ENCODE measurements at places on chromosomes 11 and 22.

- DNase-seq, result peak; percentile 30
These were observed 1.7 kb downstream of the MALAT1 start for GRCh38 chr11:65500387-65501185.

DNA sequence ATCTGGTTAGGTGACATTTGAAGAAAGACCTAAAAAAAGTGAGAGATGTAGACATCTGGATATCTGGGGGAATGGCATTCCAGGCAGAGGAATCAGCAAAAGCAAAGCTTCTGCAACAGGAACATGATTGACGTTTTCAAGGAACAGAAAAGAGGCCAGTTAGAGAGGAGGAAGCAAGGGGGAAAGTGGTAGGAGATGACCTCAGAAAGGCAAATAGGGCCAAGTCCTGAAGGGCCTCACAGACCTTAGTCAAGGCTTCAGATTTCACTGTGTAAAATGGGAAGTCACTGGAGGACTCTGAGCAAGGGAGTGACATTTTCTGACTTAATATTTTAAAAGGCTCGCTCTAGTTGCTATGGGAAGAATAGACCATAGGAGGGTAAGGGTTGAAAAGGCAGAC lies 9.7 kb downstream of the DEUP1 start:
- DNase-seq, result no peak

- peak; percentile 59 for DNase-seq
These were observed 111.2 kb downstream of the MRTFA start for GRCh38 chr22:40525250-40525884.

DNA sequence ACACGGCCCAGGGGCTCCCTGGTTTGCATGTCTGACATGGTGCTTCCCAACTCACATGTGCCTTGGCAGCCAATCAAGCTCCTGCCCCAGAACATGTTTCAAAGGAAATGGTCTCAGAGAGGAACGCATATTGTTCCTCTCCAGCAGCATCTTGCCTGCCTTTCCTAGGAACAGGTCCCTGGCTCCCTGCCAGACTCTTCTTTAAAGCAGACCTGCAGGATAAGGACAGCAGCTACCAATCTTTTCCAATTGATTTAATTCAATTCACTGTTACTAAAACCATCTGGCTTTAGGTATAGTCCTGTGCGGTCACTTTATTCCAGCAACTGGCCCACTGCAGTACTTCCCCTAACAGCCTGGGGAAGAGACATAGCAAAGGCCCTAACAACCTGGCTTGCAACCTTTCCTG lies 79.9 kb downstream of the AMBRA1 start:
- DNase-seq, result no peak

DNA sequence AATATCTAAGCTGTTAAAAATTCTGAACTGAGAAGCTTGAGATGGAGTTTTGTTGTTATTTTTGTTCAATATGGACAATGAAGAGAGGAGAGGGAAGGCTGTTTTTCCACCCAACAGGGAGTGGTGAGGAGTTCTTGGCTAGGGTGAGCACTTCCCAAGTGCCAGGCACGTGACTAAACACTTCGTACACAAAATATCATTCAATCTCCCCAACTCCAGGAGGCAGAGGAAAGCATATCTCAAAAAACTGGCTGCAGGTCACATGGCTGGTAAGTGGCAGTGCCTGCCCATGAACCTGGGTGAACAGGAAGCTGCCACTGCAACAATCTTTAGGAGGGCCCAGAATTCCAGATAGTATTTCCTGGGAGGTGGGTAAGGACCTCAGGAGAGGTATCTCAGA lies 11.6 kb downstream of the ELF5 start:
- DNase-seq, result no peak

- DNase-seq, result no peak
These were observed 2.2 kb downstream of the TUT1 start for GRCh38 chr11:62588966-62589637.

DNA sequence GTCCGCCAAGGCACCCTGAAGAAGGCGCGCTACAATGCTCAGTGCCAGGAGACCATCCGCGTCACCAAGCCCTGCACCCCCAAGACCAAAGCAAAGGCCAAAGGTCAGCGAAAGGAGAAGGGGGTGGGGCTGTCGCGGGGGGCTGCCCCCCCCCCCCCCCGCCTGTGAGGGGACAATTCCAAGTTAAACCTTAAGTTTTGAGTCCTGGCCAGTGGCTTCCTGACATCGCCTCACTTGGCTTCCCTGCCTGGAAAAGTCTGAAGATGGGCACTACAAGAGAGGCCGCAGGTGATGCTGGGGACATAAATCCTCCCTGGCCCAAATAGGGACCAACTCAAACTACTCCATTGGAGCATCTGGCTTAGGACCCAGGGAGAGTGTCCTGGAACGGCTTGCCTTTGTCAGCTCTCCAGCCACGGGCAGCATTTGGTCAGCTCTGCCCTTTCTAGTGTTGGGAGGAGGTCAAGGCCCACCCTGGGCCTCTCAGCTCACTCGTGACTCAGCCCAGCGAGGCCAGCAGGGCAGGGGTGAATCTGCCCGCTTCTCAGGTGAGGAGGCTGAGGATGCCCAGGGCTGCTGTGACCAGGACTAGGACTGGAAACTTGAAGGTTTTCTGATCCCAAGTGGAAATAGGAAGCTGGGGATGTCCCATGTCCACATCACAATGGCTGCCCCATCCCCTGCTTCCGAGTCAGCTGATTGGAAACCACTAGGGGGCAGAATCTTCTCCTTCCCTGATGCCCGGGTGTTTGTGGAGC lies 1.4 kb downstream of the MDK start:
- DNase-seq, result no peak

- DNase-seq, result no peak
These were observed 249.6 kb upstream of the B3GAT1 start for GRCh38 chr11:134661660-134662059.

DNA sequence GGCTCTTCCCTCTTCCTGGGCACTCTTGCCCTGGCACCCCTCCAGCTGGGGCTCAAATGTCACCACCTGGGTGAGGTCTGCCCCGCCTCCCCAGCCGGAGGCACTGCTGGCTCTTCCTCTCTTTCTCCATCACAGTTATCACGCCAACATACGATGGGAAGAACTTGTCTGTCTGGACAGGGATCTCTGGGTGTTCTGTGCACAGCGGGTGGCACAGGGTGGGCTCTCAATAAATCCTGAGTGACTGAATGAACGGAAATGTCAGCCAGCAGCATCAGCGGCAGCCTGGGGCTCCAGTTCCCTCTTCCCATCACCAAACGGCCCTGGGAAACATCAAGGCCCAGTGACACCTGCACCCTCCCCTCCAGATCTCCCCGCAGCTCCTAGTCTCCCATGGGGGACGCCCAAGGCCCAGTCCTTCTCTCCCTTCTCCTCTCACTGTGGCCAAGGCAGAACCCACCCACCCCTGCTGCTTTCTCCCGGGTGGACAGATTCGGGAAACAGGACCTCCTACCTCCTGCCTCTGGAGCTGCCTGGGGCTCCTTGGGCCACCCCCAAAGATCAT lies 440 bp upstream of the SLC25A45 start:
- DNase-seq, result no peak

DNA sequence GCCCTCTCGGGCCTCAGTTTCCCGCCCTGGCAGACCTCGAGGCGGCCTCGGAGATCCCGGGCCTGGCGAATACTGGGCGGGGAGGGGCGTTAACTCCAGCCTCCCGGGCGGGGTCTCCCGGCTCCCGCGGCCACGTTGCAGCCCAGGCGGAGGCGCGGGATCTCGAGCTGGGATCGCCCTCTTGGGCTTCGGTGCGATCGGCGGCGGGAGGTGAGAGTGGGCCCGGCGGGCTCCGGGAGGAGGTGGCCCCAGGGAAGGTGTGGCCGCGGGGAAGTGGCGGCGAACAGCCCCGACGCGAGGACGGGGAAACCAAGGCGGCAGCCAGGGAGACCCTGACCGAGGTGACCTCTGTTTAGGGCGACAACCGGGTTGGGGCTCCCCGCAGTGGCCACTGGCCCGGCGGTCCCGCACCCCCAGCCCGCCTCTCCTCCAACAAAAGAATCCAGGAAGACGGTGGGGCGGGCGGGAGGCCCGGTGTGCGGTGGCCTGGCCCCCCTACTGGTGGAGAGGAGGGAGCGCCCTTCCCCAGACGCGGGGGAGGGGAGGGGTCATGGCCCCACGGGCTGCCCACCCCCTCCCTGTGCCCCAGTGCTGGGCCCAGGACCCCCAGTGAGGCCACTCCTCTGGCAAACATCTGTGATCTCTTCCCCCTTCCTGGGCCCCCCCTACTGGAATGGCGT lies at the start of gene PHETA2:
PHETA2 (plus strand) TSS at position 117 of the 680 bp plus-strand sequence. CDS start 3,046 bp downstream, outside the sequence.
- peak; percentile 36 for DNase-seq

DNA sequence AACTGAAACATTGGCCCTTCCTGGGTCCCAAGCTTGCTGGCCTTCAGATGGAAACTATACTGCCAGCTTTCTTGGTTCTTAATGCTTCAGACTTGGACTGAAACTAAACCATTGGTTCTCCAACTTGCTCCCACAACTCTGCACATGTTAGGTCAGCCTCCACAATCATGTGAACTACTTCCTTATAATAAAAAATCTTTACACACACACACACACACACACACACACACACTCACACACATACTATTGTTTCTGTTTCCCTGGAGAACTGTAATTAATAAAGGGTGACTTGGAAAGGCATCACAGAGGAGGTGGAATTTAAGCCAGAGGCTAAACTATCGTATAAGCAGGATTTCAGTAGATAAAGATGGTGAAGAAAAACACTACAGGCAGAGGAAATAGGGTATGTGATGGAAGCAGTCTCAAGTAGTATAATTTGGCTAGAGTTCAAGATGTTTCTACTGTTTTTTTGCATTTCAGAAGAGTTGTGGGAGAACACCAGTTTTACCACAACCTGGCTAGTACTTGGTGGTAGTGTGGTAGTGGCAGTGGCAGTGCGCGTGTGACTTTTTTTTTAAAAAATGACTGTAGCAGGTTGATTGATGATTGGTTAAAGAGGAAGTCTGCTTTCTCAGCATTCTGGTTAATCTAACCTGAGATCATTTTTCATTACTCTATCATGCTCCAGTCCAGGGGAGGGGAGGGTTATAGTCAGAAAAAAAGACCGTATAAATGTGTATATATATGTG lies 70.1 kb downstream of the PDE3B start:
- no peak for DNase-seq

DNA sequence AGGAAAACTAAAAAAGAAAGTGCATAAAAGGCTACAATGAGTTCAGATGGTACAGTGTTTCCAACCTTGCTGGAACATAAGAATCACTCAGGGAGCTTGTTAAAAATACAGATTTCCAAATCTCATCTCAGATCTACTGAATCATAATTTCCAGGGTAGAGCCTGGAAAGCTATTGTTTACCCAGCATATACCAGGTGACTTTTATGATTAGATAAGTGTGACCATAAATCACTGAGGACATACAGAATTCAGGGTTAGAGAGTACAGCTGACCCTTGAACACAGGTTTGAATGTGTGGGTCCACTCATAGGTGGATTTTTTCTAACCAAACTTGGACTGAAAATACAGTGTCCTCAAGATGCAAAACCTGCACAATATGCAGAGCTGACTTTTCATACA lies 11.9 kb downstream of the SAAL1 start:
- DNase-seq, result no peak

DNA sequence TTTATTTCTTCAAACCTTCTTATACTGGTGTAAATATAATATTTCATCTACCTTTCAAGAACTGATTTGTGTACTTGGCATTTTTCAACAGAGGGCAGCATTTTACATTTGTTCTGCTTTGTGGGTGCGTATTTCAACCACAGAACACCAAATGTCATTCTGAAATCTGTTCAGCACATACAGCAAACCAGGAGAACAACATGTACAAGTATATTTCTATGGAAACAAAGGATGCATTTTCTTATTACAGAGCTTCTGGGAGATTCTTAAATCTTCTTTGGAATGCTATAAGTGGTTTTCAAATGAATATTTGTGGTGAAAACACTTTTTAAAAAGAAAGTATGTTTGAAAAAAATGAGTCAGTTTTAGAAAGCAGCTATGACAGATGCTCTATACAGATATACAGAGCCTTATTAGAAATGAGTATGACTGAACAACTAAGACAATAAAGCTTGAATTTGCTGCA lies 946.0 kb downstream of the FAM181B start:
- no peak for DNase-seq

DNA sequence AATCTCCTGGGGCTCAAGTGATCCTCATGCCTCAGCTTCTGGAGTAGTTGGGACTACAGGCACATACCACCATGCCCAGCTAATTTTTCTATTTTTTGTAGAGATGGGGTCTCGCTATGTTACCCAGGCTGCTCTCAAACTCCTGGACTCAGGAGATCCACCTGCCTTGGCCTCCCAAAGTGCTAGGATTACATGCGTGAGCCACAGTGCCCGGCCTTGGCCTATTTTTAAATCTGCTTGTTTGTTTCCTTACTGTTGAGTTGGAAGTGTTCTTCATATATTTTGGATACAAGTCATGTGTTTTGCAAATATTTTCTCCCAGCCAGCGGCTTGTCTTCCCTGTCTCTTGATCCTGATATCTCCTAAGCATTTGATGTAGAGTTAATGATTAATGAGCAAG lies 5.0 kb downstream of the PARVB start:
- no peak for DNase-seq

DNA sequence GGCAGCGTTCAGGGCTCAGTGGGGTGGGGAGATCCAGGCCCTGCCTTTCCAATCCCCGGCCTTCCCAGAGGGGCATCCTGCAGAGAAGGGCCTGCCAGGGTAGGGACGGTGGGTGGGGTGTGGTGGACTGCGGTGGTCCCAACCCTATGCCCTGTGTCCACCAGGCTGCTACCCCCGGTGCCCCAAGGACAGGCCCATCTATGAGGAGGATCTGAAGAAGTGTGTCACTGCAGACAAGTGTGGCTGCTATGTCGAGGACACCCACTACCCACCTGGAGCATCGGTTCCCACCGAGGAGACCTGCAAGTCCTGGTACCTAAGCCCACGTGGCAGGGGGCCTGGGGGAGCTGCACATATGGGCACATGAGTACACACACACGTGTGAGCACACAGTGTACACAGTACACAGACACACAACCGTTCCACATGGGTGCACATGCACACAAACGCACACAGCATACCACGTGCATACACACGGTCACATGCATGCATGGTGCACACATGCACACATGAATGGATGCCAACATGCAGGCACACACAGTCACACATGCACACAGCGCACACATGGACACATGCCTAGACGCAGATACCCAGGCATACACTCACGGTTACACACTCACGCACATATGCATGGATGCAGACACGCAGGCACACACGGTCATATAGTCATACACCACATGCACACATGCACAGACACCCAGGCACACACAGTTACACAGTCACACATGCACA lies 16.1 kb downstream of the MUC2 start:
- no peak for DNase-seq

DNA sequence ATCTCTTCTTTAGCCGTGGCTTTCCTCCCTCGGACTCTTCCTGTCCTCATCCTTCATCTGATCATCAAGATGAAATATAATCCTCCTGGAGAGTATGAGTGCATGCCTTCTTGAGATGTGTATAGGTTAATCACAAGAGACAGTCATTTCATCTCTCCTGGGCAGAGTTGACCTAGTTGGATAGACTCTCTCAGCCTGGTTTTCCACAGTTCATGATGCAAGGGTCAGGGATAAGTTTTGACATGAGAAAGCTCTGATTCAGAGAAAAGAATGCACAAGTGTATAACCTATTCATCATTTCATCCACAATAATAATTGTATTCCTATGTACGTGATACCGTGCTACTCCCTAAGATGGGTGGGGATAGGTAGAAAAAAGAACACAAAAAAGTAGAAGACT lies 33.2 kb upstream of the CCDC90B start:
- DNase-seq, result no peak

- no peak for DNase-seq
These were observed 29.9 kb downstream of the SERPINH1 start for GRCh38 chr11:75591966-75592365.

Measured in stimulated activated naive CD4-positive, alpha-beta T cell treated with Interleukin-2 at 50 U/mL for 16 hours (primary cell).